ENCODE measurements at places on chromosomes 13 and 19.

- no peak for DNase-seq
Observed at GRCh38 chr13:113064000-113064533, 41.5 kb upstream of the F7 start.

GRCh38 chr19:12867120-12868099, 13.8 kb downstream of the DNASE2 start:
- no peak for DNase-seq

- DNase-seq: no peak
Observed at GRCh38 chr13:110108348-110109139, 198.4 kb downstream of the COL4A1 start.

- DNase-seq: no peak
Observed at GRCh38 chr19:47848823-47849473, 10.1 kb upstream of the TPRX2 start.

DNA sequence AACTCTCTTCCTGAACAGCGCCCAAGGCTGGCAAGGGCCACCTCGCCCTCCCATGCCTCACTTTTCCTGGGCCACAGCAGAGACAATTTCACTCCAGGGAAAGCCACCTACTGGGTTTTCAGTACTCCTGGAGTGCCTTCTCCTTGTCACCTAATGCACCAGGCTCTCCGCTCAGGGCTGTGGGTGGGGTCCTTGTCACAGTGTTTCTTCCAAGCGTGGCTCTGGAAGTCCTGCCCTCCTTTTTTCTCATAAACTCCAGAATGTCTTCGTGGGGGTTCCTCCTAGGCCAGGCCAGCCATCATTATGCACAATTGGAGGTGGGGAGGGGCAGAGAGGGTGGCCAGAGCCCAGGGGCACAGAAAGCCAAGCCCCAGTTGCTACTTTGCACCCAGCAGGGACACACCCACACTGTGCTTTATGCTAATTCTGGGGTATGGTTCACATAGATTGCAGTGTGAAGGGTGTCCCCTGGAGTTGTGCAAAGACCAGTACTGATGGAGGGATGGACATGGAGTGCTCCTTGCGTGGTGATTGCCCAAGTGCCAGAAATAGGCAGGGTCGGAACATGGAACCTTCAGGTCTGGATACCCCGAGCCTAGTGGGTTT, 78.8 kb downstream of the CHST8 start:
- DNase-seq: no peak

- no peak for DNase-seq
Observed at GRCh38 chr13:24911133-24911908, 147.4 kb downstream of the RNF17 start.

- no peak for DNase-seq
Observed at GRCh38 chr13:59710996-59711701, 452.6 kb downstream of the DIAPH3 start.

- DNase-seq: no peak
Observed at GRCh38 chr13:47220453-47221140, 323.7 kb upstream of the HTR2A start.

GRCh38 chr13:28585561-28585960, 73.4 kb upstream of the POMP start:
- no peak for DNase-seq

DNA sequence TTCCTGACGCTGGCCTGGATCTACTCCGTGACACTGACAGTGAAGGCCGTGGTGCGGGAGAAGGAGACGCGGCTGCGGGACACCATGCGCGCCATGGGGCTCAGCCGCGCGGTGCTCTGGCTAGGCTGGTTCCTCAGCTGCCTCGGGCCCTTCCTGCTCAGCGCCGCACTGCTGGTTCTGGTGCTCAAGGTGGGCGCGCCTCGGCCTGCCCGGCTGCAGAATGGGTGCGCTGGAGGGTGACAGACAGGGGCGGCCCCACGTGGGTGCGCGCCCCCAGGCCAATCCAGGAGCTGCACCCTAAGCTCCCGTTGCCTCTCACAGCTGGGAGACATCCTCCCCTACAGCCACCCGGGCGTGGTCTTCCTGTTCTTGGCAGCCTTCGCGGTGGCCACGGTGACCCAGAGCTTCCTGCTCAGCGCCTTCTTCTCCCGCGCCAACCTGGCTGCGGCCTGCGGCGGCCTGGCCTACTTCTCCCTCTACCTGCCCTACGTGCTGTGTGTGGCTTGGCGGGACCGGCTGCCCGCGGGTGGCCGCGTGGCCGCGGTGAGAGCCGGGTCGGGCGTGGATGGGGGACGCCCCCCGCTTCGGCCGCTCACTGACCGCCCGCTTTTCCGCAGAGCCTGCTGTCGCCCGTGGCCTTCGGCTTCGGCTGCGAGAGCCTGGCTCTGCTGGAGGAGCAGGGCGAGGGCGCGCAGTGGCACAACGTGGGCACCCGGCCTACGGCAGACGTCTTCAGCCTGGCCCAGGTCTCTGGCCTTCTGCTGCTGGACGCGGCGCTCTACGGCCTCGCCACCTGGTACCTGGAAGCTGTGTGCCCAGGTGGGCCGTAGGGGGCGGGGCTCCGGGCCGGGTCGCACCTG, 7.2 kb downstream of the ABCA7 start:
- no peak for DNase-seq

Data from stimulated activated CD4-positive, alpha-beta T cell treated with anti-CD3 and anti-CD28 coated beads, Interleukin-1b, Interleukin-23, amount 100 ng/mL, for 1 hour (primary cell).